GM13976 (cell line): ENCODE measurements at places on chromosomes 1 and 21.
A peak's percentile ranks its signal among the peaks of the same experiment; 100 is the strongest.

GRCh38 chr1:200938955-200939354 is 44.3 kb downstream of the INAVA start:
- DNase-seq = no peak

GRCh38 chr1:157235307-157235706 is 97.1 kb upstream of the ETV3 start:
- DNase-seq = no peak

DNA sequence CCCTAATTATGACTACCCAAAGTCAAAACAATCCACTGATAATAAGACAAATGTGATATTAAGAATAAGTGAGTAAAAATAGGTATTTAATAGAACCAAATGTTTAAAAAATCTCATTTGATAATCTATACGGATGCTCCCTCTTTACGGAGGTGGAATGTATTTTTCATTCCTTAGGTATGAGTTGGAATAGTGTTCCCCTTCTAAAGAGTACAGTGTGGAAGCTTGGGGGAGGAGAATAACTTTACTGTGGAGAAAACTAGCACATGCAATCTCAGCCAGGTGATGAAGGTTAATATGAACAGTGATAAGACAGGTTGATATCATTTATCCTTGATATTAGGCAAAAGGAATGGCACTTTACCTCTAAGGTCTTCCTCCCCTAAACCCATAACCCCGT is 74.6 kb downstream of the GPR88 start:
- no peak for DNase-seq

DNA sequence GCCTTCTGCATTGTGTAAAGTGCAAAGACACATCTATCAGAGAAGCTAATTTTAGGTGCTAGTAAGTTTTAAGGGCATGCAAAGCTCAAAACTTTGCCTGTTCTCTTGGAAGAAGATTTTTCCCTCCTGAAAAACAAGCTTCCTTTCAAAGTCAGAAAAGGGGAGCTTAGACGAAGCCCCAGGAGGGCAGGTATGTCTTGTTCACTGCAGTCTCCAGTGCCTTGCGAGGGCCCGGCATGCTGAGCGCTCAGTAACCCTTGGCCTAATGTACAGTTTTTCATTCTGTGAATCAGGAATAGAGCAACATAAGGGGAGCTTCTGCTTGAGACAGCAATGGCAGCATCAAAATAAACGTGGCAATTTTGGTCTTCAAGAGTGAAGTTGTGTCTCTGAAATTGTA is 35.0 kb downstream of the GALNT2 start:
- DNase-seq = no peak

DNA sequence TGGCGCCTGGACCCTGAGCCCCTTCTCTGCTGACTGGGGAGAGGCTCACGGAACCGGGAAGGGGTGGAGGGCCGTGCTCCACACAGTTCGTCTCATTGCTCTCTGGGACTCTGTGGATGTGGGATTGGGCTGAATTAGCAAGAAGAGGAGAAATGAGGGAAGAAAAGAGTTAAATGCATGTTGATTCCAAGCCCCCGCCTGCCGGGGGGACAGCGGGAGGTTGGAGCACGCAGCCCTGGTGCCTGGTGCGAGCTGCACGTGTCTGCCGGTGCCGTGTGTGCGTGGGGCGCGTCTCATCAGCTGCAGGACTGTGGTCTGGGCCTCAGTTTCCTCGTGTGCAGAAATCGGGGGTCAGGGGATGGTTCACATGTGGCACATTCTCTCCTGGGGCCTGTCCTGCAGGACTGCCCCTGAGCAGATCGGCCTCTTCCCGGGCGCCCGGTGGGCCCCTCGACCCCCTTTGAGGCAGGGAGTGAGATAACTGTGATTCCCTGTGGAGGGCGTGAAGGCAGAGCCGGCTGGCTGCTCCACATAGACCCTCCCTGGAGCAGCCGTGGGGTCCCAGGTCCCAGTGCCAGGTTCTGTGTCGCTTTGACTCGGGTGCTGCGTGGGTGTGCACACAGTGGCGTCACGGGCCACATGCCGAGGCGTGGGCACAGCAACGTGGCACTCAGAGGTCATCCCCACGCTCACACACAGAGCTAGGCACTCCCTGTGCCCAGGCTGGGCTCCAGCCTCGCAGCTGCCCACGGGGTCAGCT is 11.4 kb downstream of the SAMD11 start:
- DNase-seq = no peak

DNA sequence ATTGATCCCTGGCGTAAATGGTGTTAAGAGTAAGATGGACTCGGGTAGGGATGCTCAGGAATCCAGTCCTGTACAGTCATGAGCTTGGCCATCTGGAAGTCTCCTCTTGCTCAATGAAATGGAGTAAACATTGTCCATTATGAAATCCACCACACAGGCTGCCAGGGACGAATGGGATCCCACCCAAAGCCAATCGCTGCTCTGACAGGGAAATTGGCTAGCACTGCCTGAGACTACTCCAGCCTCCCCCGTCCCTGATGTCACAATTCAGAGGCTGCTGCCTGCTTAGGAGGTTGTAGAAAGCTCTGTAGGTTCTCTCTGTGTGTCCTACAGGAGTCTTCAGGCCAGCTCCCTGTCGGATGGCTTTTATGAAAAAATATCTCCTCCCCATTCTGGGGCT is at the start of gene HSD11B1:
TSS of gene HSD11B1 (plus strand) at position 263 of the 400 bp plus-strand sequence. CDS start at position 360, 97 bp downstream.
- DNase-seq = no peak

DNA sequence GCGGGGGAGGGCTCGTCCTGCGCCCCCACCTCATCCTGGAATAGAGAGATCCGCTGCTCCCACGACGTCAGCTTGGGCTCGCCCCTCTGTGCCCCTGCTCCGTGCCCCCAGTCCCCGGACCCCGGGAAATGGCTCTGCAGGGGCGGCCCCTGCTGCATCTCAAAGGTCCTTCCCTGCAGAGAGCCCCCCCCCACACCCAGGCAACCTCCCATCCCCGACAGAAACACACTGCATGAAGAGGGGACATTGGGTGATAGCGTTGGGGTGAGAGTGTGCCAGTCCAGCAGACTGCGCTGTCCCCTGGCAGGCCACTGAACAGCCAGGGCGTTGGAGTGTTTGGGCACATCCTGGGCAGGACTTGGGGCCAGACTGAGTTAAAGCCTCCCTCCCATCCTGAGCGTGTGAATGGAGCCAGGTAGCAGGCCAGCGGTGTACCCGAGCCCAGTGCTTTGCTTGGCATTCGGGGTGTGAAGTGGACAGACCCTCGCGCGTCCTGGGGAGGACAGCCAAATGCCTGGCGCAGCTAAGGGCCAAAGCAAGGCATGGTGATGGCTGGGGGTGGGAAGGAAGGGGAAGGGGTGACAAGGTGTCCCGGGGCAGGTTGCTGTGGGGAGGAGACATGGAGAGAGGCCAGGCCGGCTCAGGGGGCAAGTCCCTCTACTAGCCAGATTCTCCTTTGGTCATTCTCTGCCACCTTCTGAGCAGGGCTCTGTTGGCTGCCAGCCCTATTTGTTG is 633 bp upstream of the ETNK2 start:
- DNase-seq = no peak

GRCh38 chr1:16013220-16013907 is 4.5 kb downstream of the HSPB7 start:
- peak; percentile 80 for DNase-seq

DNA sequence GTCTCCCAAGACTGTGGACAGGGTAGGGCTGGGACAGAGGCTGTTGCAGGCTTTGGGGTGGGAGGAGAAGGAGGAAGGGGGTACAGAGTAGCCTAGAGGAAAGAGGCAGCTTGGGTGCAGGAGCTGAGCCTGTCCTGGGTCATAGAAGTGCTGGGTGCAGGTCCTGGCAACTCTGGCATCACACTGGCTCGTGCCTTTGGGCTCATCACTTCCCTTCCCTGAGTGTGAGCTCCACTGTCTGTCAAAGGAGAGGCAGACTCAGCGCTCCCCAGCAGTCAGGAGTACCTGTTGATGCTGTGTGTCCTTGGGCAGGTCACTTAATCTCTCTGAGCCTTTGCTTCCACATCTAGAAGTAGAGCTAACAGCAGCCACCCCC is 157.1 kb downstream of the PTPRU start:
- DNase-seq = no peak

- DNase-seq = no peak
These were observed 8.2 kb downstream of the GOLPH3L start for GRCh38 chr1:150688763-150689162.
